ENCODE measurements at places on chromosomes 16 and 17.

DNA sequence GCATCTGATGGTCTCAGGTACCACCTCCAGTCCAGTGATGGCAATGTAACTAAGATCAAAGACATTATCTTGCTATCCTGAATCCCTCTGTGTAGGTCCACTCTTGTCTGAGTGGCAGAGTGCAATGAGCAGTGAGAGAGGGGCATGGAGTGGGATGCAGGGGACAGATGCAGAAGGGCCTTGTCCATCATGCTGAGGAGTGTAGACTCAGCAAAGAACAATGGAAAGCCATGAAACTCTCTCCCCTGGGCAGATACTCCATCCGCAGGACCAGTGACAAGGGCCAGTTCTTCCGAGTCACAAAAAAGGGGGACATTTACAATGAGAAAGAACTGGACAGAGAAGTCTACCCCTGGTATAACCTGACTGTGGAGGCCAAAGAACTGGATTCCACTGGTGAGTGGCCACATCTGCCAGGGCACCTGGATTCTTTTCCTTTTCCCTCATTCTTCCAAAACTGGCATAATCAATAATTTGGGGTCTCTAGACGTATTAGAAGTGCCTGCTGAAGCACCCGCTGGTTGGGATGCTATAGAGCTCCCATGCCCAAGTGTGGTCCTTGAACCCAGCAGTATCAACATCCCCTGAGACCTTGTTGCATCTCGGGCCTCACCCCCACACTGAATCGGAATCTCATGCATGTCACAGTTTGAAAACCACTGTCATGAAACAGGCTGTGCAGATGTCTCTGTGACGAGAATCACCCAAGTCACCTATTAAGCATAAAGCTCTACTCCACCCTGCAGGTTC, 29.5 kb downstream of the CDH5 start:
- no peak for DNase-seq

DNA sequence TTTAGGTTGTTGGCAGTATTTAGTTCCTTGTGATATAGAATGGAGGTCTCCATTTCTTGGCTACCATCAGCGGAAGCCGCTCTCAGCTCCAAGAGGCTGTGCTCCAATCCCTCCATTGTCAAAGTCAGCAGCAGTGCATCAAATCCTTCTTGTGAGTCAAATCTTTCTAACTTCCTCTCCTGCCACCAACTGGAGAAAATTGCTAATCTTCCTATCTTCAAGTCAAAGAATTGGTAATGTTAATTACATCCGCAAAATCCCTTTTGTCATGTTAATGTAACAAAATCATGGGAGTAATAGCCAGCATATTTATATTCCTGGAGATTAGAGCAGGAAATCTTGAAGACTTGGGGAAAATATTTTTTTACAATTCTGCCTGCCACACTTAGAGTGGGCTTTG, 436.4 kb upstream of the DYNLRB2 start:
- no peak for DNase-seq

DNA sequence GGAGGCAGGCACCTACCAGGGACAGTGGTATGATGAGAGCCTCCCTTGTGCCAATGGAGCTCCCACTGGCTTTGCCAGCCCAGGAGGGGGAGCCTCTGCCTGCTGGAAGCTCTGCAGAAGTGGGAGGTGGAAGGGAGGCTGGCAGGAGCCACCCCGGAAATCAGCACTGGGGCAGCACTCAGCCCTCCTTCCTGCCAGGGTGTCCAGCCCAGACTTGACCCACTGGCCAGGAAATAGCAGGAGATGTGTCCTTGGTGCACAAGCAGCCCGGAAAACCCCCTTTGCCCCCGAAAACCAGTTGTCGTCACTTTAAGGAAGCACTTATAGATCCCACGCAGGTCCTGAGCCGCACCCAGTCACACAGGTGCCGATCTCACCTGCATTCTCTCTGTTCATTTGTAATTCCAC, 49.3 kb upstream of the CACNG4 start:
- peak; percentile 14 for DNase-seq

- DNase-seq: peak; percentile 76
These were observed 29.7 kb downstream of the STAT5B start for GRCh38 chr17:42246515-42246914.

GRCh38 chr17:66387392-66387981, 85.1 kb downstream of the PRKCA start:
- no peak for DNase-seq

- no peak for DNase-seq
These were observed 8.0 kb downstream of the POLR3K start for GRCh38 chr16:45454-45853.

- no peak for DNase-seq
These were observed 1.2 kb downstream of the CDT1 start for GRCh38 chr16:88804552-88805339.
